ENCODE measurements at places on chromosomes 12 and 14.

DNA sequence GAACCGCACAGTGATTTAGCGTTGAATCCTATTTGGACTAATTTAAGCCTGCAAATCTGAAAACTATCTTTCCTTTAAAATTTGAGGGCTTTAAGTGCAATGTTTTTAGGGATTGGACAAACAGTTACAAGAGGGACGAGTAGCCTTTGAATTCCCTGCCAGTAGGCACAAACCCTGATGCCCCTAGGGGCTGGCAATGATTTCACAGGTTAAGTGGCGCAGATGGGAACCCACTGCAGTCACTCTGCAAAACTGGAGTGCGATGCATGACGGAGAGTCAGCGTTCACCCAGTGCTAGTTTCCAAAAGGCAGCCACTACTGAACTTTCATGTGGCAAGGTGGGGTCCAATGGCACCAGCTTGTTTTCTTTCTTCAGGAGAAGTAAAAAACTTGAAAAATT lies 99.4 kb upstream of the FRMD6 start:
- no peak for DNase-seq

DNA sequence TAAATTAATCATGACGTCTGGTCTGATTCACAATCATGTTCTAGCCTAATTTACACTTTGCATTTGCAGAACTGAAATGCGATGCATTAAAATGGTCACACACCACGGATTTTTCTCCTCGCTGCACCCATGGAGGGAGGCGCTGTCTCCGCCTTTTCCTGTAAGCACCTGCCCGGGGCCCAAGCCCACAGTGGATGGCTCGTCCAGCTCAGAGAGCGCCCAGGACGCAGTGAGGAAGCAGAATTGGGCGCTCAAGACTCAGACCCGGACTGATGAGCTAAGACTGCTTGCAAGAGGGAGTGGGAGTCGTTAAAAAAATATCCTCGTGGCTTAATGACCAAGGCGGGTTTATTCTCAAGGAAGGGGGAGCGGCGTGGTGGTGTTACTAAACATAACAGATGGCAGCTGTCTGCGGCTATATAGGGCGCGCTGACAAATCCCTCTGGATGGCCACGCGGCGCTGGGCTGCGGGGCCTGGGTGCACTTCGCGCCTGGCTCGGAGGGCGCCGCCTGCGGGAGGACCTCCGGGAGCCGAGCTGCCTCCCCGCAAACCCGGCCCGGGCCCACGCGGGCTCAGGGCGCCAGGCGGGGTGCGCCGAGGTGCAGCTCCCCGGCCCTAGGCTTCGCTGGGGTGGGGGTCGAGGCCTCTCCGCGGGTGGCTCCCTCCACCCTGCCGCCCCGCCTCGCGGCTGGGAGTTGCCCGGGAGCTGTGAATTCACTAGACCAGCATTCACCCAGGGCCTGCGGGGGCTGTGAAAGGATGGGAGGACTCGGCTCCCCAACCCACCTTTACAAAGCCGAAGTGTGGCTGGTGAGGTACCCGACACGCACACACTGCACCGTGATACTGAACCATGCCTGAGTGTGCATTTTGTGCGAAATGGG lies 78.7 kb downstream of the PPM1A start:
- no peak for DNase-seq

- DNase-seq: no peak
Observed at GRCh38 chr14:103669370-103669769, 40.4 kb downstream of the KLC1 start.

- DNase-seq: no peak
Observed at GRCh38 chr12:60391051-60391450, 795.2 kb downstream of the SLC16A7 start.

DNA sequence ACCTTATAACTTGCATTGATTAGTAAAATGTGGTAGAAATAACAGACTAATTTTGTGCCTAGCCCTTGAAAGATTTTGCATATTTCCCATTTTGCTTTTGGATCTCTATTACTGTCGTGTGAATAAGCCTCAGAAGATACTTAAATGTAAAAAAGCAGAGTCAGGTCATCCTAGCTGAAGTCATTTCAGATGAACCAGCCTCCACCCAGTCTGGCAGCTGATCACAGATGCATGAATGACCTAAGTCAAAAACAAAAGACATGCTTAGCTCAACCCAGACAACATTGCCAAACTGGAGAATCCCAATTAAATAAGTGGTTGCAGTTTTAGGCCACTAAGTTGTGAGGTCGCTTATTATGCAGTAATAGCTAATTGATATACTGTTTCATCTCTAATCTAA lies 349.9 kb downstream of the C12orf50 start:
- DNase-seq: no peak

GRCh38 chr12:27453421-27453820 lies 6.9 kb downstream of the SMCO2 start:
- no peak for DNase-seq
